Lung (tissue), 17 donors: ENCODE measurements at places on chromosomes 7 and 10.
A peak's percentile ranks its signal among the peaks of the same experiment; 100 is the strongest.

- DNase-seq: no peak
- H3K4me1 ChIP-seq: peaks cover 21% of the 10 kb centered on the region
- no peak overlapping the region for H3K27ac ChIP-seq
- no peaks in the 10 kb centered on the region for H3K27me3 ChIP-seq
- H3K36me3 ChIP-seq: no peaks in the 10 kb centered on the region
These were observed 14.0 kb upstream of the CELF2 start for GRCh38 chr10:11003679-11004078.

DNA sequence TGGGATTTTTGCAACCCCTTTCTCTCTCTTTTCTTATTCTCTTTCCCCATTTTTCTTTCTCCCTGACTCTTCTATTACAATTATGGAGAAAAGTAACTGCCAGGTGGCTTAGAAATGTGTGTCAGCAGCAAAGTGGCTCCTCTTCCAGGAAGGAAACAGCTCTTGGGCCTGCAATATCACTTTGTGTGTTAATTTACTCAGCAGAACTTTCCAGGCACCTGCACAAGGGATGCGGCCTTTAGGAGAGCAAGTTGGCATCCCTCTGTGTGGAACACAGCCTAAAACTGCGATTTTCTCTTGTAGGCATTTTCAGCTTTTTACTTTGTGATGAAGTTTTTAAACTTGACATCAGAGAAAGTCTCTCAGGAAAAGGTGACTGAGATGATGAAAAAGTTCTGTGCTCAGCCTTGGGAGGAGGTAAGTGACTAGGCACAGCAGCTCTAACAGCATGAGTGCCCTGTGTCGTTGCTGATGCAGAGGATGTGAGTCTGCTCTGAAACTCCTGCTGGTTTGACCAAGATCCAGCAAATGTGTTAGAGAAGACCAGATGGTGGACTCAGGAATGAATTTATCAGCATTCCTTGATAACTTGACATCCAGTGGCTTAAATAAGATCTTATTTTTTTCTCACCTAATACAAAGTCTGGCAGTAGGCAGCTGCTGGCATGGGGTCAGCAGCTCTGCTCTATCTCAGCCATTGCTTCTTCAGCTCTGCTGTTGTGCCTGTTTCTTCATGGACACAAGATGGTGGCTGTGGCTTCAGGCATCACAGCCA, 47.4 kb upstream of the CC2D2B start:
- no peak overlapping the region for H3K27ac ChIP-seq
- H3K36me3 ChIP-seq: no peaks in the 10 kb centered on the region
- DNase-seq: no peak

DNA sequence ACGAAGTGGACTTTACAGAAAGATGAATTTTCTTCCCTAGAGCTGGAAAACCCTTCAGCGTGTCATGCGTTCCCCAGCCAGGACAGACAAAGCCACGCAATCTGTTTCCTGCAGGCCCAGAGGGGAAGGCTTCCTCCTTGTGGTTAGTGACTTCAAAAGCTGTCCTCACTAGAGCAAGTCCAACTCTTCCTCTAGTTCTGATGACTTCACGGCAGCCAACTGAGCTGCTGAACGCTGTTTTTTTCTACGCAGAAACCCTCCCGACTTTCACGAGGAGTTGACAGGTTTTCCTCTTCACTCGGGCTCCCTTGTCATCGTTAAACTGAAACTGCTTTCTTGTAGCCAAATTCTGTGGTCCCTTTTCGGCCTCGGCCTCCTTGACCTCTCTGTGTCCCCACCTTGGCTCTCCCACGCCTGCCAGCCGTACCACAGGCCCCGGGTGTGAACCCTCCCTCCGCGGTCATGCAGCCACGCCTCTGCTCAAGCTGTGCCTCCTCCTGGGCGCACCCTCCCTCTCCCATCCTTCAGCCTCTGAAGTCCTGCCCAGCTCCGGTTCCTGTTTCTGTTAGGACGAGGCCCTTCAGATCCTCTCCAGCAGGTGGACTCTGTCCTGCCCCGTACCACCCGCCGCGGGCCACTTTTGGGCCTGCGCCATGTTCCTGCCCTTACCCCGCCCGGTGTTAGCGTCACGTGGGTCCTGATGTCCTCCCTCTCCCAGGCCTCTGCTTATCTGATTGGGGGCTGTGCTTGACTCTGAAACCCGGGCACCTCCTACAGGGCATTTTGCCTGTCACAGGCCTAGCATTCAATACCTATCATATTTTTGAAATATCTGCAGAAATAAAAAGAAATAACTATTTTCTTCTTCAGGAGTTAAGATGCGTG, 39.3 kb downstream of the CUX1 start:
- H3K36me3 ChIP-seq: no peaks in the 10 kb centered on the region
- H3K4me3 ChIP-seq: no peak overlapping the region
- H3K4me1 ChIP-seq: peaks cover 22% of the 10 kb centered on the region
- no peaks in the 10 kb centered on the region for H3K27me3 ChIP-seq

GRCh38 chr7:1579481-1580421, 9.9 kb upstream of the PSMG3 start:
- no peak overlapping the region for H3K4me3 ChIP-seq
- no peaks in the 10 kb centered on the region for H3K4me1 ChIP-seq
- no peaks in the 10 kb centered on the region for H3K36me3 ChIP-seq
- H3K27ac ChIP-seq: no peak overlapping the region
- H3K27me3 ChIP-seq: no peaks in the 10 kb centered on the region

GRCh38 chr10:83607959-83608745, 531.2 kb upstream of the GHITM start:
- H3K36me3 ChIP-seq: no peaks in the 10 kb centered on the region
- DNase-seq: no peak

DNA sequence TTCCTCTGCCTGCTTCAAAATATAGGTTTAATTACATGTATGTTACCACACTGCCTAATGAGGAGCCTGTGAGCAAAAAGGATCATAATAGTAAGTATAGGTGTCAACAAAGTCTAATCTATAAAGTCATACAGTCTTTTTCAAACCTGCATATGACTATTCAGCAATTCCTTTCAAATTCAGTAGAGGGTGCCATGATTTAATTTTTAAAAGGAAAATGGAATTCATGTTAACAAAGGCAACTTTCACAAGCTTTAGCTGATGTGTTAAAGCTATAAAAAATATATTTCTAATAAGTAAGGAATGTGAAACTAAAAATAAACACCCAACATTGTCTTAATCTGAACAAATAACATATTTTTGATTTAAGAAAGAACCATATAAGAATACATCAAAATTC, 52.1 kb downstream of the MPP7 start:
- H3K27ac ChIP-seq: no peak overlapping the region
- no peak for DNase-seq
- no peaks in the 10 kb centered on the region for H3K36me3 ChIP-seq
- H3K4me1 ChIP-seq: no peaks in the 10 kb centered on the region

DNA sequence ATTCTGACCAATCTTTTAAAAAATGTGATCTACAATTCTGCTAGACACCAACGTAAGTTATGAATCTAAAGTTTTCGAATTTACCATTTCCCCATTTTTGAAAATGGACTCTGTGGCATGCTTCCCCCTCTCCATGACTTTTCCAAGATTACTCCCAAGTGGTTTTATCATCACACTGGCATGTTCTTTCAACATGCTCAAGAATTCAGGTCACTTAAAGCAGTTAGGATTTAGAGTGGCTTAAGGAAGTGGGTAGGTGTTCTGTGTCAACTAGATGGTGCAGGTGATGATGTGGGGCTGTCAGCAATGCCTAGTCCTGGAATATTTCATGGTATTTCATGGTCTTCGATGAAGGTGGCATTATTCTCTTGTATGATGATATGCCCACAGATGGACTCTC, 164.0 kb upstream of the ASAH2 start:
- H3K27ac ChIP-seq: no peak overlapping the region
- H3K4me3 ChIP-seq: no peak overlapping the region
- no peaks in the 10 kb centered on the region for H3K36me3 ChIP-seq
- DNase-seq: no peak
- H3K4me1 ChIP-seq: peaks cover 5% of the 10 kb centered on the region
- H3K27me3 ChIP-seq: no peaks in the 10 kb centered on the region

DNA sequence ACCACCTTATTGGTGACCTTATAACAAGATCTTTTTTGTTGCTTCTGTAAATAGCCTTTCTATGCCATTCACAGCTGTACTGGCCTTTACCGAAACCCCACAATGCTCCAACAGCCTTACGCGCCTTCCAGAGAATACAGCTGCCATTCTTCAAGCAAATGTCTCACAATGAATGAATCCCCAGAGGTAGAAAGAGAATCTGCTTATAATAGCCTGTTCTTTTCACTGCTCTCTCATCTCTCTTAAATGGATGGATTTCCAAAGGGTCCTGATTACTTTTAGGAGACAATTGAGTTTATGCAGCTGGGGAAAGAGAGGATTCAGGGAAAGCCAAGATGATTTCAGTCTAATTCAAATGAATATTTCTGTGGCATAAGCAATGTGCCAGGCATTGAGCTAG, 183.1 kb upstream of the PDE1C start:
- H3K27me3 ChIP-seq: no peaks in the 10 kb centered on the region
- no peak overlapping the region for H3K27ac ChIP-seq
- no peak for DNase-seq
- no peak overlapping the region for H3K4me3 ChIP-seq
- peaks cover 3% of the 10 kb centered on the region for H3K4me1 ChIP-seq
- H3K36me3 ChIP-seq: no peaks in the 10 kb centered on the region

DNA sequence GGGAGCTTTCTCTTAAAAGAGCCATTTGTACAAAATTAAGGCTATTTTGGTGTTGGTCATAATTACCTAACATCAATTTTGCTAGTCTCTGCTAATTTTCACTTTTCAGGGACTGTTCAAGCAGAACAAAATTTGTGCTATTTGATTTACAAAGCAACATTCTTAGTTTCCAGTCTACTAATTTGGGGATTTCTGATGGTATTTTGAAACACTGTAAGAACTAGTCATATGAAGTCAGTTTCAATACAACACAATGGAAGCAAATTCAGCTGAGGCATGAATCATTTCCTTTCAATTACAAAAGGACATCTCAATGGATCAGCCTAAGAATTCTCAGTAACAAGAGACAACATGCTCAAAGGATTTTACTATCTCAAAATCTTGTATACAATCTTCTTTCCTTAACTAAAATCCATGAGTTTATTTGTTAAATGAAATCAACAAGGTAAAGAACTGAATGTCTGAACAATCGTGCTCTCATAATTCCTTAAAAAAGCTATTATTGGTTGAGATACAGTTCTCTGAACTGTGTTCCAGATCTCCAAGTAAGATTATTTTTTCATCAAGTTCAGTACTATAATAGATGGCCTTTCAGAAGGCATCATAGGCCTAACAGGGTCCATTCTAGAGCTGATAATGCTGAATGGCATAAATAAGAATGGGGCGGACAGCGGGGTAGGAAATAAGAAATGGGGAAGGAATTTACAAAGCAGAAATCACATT, 144.6 kb downstream of the NRCAM start:
- no peaks in the 10 kb centered on the region for H3K36me3 ChIP-seq
- H3K27me3 ChIP-seq: no peaks in the 10 kb centered on the region
- no peak overlapping the region for H3K4me3 ChIP-seq
- DNase-seq: no peak
- no peaks in the 10 kb centered on the region for H3K4me1 ChIP-seq
- no peak overlapping the region for H3K27ac ChIP-seq

GRCh38 chr10:126950401-126951105, 45.3 kb downstream of the DOCK1 start:
- H3K27me3 ChIP-seq: no peaks in the 10 kb centered on the region
- no peak overlapping the region for H3K4me3 ChIP-seq
- no peak overlapping the region for H3K27ac ChIP-seq
- no peak for DNase-seq

GRCh38 chr10:86642499-86642898, 11.8 kb upstream of the OPN4 start:
- H3K4me1 ChIP-seq: no peaks in the 10 kb centered on the region
- no peak overlapping the region for H3K4me3 ChIP-seq
- no peak for DNase-seq
- H3K36me3 ChIP-seq: no peaks in the 10 kb centered on the region
- no peak overlapping the region for H3K27ac ChIP-seq

GRCh38 chr7:95246831-95247370, 77.4 kb downstream of the PON1 start:
- DNase-seq: peak; percentile 61
- H3K36me3 ChIP-seq: peaks cover 2% of the 10 kb centered on the region
- H3K4me3 ChIP-seq: no peak overlapping the region
- H3K27ac ChIP-seq: no peak overlapping the region
- H3K27me3 ChIP-seq: no peaks in the 10 kb centered on the region

- no peak overlapping the region for H3K4me3 ChIP-seq
- no peak overlapping the region for H3K27ac ChIP-seq
- DNase-seq: no peak
- H3K36me3 ChIP-seq: no peaks in the 10 kb centered on the region
These were observed 7.5 kb upstream of the ARHGAP22 start for GRCh38 chr10:48612236-48612943.

DNA sequence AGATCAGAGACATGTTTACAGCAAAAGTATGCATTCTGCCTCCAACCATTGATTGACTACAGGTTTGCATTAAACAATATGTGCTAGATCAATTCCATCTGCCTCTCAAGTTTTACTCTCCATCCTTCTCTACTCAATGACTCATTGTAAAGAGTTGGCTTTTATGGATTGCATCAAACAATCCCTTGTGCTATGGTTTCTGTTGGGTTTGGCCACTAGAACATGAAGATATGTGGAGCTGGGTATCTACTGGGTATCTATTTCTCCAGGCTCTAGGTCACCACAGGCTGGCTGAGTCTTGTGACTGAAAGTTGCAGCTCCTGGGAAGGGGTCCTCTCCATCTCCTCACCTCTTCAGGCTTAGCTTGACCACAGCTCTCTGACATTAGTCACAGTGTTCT, 204.7 kb downstream of the DGKI start:
- DNase-seq: no peak
- no peak overlapping the region for H3K27ac ChIP-seq
- H3K4me3 ChIP-seq: no peak overlapping the region
- no peaks in the 10 kb centered on the region for H3K4me1 ChIP-seq

DNA sequence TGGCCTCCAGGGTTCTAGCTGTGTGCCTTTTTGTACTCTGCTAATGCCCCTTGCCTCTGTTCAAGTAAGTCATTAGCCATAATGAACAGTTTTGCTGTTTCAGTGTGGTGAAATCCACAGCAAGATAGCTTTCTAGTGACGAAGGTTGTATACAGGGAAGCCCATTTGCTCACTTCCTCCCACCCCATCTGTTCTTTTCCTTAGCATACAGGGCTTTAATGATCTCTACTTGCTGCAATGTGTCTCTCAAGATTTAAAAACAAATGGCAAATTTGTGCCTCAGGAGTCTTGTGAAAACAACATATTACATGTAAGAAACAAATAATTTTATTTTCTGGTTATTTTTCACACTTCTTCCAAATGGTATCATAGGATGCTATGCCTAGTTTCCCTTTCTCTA, 243.2 kb downstream of the CDK14 start:
- DNase-seq: no peak
- H3K36me3 ChIP-seq: no peaks in the 10 kb centered on the region

DNA sequence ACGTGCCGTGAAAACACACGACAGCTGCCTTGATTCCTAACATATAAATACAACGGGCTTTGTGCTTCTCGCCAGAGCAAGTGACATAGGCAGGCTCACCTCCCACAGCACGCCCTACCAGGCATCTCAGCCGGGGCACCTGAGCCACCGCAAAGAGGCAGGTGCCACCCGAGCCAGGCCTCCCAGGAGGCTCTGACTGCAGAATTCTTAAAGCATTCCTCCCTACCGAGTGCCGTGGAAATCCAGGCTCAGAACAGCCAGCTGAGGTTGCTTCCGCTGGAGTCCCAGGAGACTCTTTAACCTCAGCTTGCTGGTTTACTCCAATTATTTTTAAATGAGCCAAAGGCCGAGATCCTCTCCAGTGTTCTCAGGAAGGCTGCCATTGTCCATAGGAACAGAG, 206.5 kb downstream of the USP6NL start:
- H3K4me1 ChIP-seq: no peaks in the 10 kb centered on the region
- DNase-seq: no peak

GRCh38 chr7:75596727-75597614, 104.9 kb downstream of the SPDYE5 start:
- H3K36me3 ChIP-seq: peaks cover 2% of the 10 kb centered on the region
- no peaks in the 10 kb centered on the region for H3K4me1 ChIP-seq
- H3K27ac ChIP-seq: no peak overlapping the region
- H3K27me3 ChIP-seq: no peaks in the 10 kb centered on the region
- no peak for DNase-seq
